EL (cell line): ENCODE measurements at places on chromosomes 3 and 15.

DNA sequence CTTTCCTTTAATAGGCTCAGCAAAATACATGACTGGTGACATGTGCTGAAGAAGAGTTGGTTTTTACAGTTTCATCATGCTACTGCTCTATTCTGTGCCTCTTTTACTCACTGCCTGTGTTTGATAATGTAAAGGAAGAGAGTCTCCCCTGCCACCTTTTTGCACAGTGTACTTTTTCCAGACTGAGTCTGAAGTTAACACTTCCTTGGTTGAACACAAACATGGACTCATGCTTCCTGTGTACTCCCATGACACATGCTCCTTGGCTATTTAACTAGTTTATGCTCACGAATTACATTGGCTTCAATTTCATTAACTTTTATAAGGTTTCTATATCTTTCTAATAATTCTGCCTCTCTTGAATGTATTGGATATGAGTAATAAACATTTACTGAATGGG is 396.1 kb downstream of the VGLL3 start:
- no peak for DNase-seq

DNA sequence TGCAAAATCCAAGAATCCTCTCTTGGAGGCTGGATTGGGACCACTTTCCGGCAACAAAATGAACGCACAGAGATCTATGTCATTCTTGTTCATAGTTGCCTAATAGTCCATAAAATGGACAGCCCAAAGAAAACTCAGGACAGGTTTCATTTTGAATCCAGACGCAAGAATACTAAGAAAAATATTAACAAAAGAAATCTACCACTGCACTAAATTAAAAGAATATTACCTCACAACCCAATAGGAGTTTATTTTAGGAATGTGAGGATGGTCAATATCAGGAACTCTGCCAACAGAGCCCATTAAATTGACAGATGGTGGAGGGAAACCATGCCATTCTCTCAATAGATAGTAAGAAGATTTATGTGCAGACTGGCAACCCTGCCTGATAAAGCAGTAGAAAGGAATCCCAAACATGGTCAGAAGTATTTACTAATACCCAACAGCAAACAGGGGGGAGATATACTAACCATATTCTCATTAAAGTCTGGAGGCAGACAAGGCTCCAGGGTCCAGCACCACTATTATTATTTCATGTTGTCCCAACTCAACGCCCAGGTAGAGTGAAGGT is 127.6 kb downstream of the SMAD6 start:
- DNase-seq, result peak; percentile 42

DNA sequence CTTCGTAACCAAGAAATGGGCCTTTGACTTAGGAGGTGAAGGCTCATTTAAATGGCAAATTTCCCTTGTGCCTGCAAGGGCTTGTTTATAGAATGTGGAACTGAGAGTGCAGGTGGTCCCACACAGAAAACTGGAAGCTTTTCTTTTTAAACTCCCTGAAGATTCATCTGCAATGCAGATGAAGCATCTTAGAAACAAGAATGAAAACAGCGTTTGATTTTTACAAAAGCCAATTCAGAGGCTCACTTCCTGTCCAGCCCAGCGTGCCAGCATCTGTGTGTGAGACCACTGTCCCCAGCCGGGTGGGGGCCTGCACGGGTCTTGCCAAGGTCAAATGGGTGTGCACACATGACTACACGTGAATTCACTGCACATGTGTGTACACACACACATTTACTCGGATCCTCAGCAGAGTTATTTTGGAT is 94.7 kb downstream of the LINGO1 start:
- DNase-seq, result no peak

GRCh38 chr3:54649551-54649950 is 278.3 kb downstream of the LRTM1 start:
- no peak for DNase-seq

DNA sequence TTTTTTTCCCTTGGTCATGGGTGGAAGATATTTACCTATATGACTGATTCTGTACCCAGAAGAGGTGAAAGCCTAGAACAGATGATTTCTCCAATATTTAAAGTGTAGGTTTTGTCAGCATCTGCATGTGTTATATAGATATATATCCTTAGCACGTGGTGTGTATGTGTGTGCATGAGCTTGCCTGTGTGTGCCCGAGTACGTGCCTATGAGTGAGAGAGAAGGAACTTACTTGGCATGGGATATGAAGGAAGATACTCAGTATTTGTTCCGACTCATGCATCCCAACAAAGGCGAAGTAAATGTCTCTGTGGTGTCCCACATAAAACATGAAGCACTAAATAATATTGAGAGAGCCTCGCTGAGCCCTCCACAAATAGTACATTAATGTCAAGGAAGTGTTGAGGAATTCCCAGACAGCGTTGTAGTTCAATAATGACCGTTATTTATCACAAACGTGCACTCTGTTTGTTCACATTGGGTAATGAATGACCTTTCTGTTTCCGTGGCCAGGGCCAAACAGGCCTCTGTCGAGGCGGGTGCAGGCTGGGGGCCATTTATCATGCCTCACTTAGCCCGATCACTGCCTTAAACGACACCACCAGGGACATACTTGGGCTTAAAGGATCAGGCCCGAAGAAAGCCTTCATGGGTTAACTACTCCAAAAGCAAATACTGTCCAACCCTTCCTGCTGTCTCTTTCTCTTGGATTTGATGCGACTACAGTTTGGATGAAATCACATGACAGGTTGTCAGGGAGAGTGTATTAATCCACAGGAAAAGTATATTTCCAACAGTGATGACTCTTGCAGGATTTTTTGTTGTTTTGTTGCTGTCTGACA is 267.7 kb downstream of the PTPRG start:
- no peak for DNase-seq

DNA sequence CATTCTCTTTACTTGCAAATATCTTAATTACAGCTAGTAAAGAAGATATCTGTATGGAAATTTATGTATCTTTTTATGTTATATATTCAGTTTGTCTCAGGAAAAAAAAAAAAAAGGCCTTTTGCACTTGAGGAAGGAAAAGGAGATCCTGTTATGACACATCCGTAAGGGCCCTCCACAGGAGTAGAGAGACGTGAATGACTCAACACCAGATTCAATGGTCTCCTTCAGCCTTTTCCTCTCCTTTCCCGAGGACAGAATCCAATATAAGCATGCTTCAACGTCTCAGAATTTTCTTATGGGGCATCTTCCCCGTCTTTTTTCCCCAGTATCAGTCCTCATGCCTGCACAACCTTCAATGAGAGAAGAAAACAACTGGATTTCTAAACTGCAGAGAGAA is 340.3 kb downstream of the NTRK3 start:
- DNase-seq, result peak; percentile 26

- DNase-seq, result peak; percentile 81
These were observed 215.1 kb downstream of the SHQ1 start for GRCh38 chr3:72633121-72633520.

GRCh38 chr15:36230776-36231175 is 348.6 kb upstream of the CDIN1 start:
- DNase-seq, result peak; percentile 65

DNA sequence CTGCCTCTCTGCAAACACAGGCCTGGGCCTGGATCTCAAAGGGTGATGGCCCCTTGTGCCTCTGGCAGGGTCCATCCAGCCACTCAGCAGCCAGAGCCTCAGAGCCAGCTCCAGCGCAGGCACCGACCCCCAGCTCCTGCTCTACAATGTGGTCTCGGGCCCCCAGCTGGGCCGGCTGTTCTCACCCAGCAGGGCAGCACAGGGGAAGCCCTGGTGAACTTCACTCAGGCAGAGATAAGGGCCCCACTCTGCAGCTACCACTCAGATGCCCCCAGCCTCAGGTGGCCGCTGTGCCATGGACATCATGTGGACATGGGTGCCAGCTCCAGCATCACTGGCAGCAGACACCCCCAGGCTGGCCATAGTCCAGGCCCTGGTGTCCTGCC is 173.1 kb downstream of the TBC1D2B start:
- no peak for DNase-seq

- no peak for DNase-seq
These were observed 451.9 kb downstream of the LPP start for GRCh38 chr3:188605905-188606304.

DNA sequence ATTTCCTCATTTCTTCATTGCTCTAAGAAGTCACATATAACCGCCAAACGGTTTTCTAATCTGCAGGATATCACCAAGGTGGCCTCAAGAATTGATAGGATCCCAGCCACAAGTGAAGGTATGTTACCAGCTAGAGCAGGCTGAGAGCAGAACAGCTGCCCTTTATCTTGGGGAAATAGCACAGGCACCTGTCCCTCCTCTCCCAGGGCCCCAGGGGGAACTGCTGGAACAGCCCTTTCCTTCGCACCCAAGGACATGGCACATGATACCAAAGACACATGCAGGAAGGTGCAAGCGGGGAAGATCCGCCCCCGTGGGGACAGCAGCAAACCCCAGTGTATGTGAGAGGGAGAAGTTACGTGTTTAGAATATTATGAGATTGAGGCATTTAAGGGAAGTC is 35.3 kb downstream of the HOMER2 start:
- DNase-seq, result no peak

GRCh38 chr3:11589706-11590105 is 54.0 kb downstream of the VGLL4 start:
- DNase-seq, result no peak

GRCh38 chr3:42662813-42663535 is 9.5 kb downstream of the ZBTB47 start:
- DNase-seq, result no peak

DNA sequence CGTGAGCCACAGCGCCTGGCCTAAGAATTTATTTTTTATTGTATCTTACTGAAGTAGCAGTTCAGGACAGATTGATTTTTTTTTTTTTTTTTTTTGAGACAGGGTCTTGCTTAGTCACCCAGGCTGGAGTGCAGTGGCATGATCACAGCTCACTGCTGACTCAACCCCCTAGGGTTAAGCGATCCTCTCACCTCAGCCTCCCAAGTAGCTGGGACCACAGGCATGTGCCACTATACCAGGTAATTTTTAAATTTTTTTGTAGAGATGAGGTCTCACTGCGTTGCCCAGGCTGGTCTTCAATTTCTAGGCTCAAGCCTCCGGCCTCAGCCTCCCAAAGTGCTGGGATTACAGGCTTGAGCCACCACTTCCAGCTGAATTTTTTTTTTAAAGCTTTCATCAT is 99.8 kb upstream of the HERC1 start:
- DNase-seq, result peak; percentile 60

GRCh38 chr15:65077981-65078352 is 1.4 kb downstream of the KBTBD13 start:
- peak; percentile 51 for DNase-seq

DNA sequence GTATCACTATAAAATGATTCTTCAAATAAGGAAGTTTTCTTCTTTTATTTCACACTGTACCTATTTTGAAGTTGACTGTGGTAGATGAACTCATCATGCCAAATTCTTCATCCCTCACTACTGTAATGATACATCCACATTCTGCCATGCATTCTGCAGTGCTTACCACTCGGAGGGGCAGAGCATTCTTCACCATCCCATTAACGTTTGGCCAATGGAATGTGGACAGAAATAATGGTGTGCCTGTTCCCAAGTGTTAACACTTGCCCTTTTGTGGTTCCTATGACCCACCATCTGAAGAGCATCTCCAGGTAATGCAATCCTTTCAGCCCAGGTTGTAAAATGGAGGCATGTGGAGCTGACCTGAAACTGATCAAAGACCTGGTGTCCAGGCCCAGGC is 18.6 kb downstream of the GOLIM4 start:
- peak; percentile 64 for DNase-seq

DNA sequence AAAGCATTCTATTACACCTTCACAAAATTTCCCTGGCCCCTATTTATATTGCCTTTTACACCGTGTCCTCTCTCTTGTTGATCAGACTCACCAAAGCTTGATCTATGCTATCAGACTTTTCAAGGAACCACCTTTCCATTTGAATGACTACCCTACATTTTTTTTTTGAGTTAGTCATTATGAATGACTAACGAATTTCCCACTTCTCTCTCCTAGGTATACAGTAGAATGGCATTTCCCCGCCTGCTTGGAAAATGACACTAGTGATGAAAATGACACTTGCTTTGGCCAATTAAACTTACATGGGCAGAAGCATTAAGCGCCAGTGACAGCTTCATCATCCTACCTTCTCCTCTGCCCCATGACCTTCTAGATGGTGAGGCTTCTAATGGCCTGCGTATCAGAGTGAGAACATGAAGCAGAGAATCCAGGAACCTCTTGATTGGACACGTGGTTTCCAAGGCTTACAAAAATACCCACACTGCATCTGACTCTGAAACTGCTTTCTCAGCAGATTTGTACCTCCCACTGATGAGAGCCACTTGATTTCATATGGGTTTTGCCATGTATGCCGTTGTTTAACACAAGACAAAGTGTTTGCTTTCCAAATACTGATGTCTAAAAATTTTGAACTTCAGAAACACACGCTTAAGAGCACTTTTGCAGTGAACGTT is 370.5 kb downstream of the CTNNB1 start:
- DNase-seq, result no peak

GRCh38 chr3:141686466-141687291 is 51.4 kb upstream of the RNF7 start:
- peak; percentile 73 for DNase-seq

DNA sequence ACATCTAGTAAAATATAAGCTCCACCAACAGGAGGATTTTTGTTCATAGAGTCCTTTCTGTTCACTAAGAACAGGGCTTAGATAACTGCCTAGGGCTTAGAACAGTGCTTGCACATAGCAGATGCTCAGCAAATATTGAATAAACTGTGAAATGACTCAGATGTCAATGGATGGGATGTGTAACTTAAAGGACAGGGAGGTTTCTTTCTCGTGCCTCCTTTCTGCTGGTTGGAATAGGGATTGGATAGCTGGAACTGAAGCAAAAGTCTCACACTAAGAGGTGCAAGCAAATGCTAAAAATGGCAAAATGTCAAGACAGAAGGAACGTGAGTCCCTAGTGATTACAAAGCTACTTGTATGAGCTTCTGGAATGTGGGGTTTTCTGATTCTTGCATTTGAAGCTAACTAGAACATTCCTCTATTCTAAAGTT is 392.8 kb upstream of the WNT5A start:
- peak; percentile 21 for DNase-seq

GRCh38 chr15:41017066-41017735 is 63.9 kb downstream of the CHAC1 start:
- DNase-seq, result no peak

- DNase-seq, result no peak
These were observed 56.0 kb downstream of the LRTM1 start for GRCh38 chr3:54871867-54872266.

DNA sequence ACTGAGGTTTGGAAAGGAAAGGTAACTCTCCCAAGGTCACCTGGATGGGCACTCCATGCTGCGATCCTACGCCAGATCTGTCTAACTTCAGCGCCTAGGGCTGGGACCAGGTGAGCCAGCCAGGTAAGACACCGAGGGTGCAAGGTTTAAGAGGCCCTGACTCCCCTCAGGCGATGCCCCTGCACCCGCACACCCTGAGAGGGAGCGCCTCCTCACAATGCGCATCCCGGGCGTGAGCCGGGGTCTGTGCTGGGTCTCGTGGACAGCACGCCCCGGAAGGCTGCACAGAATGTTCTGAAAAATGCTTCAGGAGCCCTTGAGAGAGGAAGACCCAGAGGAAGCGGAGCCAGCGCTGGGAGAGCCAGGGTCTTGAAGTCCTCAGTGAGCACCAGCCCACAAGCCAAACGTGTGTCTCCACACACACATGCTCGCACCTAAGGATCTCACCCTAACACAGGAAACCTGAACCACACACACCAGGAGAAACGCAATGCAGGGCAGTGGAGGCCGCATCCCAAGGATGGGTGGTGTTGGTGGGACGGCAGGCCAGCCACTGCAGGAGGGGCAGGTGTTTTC is 142.0 kb downstream of the ADAMTS17 start:
- DNase-seq, result no peak
